ENCODE measurements at places on chromosomes 16 and 17. TPM values are rescaled to one million over a fixed set of nuclear protein-coding genes. Genes with fewer than 3 reads are reported as not detected.

The B4GALNT2 gene
- 1.2 TPM for total RNA-seq

DNA sequence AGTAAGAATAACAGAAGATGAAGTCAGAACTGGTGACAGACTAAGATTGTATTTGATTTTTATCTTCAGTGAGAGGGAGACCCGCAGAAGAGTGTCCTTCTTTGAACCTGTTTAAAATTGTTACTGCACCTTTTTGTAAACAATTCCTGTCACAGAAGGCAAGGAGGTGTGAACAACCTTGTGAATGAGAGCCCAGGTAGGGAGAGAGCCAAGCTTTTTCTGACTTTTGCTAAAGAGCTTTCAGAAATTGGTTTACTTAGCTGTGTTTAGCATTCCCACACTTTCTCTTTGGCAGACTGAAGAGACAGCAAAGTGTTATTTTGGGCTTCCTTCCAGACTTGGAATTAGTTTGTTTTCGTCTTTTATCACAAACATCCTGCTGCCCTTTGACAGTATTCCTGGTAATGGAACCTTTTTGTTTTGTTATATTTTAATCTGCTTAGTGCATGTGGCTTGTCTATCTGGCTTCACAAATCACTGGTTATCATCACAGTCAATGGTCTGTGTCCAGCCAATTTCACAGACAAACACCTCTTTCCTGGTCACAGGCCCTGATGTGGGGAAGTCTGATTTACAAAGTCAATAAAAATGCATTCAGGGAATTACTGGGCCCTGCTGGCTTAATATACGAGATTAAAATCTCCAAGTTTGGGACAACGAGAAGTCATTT is 85.7 kb upstream of the HS3ST2 start:
- DNase-seq: no peak

DNA sequence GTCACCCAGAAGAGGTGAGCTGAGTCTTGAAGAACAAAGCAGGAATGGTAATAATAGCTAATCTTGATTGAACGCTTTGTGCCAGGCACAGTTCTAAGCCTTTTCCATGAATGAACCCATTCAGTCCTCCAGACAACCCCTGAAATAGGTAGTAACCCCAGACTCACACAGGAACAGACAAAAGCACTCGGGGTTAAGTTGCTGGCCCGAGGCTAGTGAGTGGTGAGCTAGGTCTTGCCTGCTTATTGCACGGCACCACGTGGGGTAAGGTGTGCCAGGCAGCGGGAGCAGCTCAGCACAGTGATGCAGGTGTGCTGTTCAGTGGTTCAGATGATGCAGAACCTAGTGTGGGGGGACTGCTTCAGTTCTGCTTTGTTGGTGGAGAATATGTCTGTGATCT is 181.6 kb downstream of the RAB11FIP4 start:
- DNase-seq: no peak

GRCh38 chr17:45236282-45236606 is 14.6 kb downstream of the FMNL1 start:
- DNase-seq: no peak

DNA sequence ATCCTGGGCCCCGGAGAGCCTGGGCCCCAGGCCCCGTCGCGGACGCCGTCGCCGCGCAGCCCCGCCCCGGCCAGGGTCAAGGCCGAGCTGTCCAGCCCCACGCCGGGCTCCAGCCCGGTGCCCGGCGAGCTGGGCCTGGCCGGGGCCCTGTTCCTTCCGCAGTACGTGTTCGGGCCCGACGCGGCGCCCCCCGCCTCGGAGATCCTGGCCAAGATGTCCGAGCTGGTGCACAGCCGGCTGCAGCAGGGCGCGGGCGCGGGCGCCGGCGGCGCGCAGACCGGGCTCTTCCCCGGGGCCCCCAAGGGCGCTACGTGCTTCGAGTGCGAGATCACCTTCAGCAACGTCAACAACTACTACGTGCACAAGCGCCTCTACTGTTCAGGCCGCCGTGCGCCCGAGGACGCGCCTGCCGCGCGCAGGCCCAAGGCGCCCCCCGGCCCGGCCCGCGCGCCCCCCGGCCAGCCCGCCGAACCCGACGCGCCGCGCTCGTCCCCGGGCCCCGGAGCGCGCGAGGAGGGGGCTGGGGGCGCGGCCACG is 36.8 kb upstream of the ZC3H18 start:
- DNase-seq: no peak
